Stimulated activated CD8-positive, alpha-beta memory T cell treated with anti-CD3 and anti-CD28 coated beads, Interleukin-4, amount 100 ng/mL, for 1 hour (primary cell): ENCODE measurements at places on chromosomes 3 and 15.

DNA sequence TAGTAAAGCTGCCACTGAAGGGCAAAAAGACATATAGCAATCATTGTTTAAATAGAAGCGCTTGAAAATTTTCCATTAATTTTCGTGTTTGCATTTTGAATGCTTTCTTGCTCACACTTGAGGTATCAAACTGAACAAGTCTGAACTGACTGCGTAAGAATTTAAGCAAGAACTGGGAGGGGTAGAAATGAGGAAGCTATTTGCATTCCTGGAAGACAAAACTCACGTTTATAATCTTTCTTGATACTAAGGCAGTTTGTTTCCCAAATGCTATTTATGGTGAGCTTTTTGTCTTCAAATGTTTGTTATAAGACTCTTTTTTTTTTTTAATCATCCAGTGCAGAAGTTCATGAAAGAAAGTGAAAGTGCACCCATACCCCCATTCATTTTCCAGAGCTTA lies 499.8 kb upstream of the TPRG1 start:
- DNase-seq = no peak

DNA sequence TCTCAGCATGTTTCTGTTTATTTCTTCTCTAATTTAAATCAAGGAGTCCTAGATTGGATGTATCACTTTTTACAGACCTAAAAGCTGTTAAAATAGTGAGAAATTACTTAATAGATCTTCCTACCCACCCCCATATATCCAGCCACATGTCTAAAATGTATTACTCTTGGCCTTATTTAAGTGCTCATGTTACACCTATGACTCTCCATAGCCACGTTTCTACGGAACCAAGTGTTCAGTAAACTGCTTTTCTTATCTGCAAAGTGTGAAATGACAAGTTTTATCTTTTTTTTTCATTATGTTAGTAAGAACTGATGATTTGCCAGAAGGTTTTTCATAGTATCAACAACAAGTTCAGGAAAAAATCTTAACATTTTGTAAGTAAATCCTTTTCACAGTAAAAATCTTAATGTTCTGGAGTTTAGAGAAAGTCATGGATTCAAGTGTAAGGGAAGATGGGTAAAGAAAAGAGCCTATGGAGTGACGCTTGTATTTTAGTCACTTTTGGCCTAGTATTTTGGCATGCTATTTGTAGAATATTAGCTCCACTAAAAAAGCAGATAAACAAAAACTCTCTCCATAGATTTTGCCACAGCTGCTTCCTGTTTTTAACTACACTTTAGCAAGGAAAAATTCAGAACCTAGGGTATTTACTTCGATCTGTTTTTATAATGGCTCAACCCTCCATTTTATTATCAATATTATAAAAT lies 41.2 kb upstream of the IGSF10 start:
- DNase-seq = no peak

DNA sequence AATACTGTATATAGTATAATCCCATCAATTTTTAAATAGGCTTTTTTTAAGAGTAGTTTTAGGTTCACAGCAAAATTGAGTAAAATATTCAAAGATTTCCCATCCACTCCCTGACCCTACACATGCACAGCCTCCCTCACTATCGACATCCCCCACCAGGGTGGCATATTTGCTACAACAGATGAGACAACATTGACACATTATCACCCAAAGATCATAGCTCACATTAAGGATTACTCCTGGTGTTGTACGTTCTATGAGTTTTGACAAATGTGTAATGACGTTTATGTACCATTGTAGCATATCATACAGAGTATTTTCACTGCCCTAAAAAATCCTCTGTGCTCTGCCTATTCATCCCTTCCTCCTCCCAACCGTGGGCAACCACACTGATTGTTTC lies 39.3 kb downstream of the LHFPL4 start:
- DNase-seq = no peak

DNA sequence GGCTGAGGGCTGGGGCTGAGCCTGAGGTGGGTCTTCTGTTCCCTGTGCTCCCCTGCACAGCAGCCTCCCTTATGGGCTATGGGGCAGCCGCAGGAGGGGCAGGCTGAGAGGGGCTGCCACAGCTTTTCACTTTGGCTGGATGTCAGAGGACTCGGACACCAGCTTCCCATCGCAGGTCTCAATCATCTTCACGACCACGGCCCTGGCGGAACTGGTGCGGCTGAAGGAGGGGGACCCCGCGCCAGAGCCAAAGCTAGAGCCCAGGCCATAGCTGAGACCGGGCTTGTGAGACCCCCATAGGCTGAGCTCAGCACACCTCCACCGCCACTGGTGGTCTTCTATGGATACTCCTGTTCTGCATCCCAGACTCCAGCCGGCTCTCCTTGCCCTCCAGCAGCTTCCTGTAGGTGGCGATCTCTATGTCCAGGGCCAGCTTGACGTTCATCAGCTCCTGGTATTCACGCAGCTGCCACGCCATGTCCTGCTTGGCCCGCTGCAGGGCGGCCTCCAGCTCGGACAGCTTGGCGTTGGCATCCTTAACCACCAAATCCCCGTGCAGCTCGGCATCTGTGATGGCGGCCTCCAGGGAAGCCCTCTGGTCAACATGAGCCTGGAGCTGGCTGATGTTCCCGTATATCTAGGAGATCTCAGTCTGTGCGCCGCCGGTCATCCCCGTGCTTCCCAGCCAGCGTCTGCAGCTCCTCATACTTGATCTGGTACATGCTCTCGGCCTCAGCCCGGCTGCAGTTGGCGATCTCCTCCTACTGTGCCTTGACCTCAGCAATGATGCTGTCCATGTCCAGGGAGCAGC lies 181.7 kb upstream of the SYNPR start:
- no peak for DNase-seq

DNA sequence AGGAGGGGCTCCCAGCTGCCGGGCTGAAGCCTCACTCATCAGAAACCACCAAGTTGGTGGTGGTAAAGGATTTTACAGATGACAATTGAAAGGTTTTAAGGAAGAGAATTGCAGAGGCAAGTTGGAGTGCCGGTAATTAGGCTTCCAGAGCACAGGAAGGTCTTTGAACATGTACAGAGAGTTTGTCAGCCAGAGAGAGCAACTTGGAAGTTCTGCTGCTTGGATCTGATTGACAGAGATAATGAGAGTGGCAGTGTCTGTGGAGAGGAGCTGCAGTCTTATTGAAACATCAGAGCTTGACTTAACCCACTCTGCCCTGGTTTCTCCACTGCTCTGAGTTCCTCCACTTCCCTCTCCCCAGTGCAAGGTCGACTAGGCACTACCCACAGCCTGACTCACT lies 448.6 kb downstream of the EPHB1 start:
- DNase-seq = no peak

DNA sequence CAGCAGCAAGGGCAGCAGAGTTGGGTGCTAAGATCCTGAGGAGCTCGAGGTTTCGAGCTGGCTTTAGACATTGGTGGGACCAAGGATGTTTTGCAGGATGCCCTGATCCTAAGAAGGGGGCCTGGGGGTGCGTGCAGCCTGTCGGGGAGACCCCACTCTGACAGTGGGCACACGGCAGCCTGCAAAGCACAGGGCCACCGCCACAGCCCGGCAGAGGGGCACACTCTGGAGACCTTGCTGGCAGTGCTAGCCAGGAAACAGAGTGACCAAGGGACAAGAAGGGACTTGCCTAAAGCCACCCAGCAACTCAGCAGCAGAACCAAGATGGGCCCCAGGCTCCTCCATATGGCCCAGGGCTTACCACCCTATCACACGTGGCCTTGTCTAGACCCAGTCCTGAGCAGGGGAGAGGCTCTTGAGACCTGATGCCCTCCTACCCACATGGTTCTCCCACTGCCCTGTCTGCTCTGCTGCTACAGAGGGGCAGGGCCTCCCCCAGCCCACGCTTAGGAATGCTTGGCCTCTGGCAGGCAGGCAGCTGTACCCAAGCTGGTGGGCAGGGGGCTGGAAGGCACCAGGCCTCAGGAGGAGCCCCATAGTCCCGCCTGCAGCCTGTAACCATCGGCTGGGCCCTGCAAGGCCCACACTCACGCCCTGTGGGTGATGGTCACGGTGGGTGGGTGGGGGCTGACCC lies 18.8 kb downstream of the SEC61A1 start:
- DNase-seq = no peak

GRCh38 chr15:26260517-26261133 lies 397.5 kb upstream of the ATP10A start:
- DNase-seq = no peak

DNA sequence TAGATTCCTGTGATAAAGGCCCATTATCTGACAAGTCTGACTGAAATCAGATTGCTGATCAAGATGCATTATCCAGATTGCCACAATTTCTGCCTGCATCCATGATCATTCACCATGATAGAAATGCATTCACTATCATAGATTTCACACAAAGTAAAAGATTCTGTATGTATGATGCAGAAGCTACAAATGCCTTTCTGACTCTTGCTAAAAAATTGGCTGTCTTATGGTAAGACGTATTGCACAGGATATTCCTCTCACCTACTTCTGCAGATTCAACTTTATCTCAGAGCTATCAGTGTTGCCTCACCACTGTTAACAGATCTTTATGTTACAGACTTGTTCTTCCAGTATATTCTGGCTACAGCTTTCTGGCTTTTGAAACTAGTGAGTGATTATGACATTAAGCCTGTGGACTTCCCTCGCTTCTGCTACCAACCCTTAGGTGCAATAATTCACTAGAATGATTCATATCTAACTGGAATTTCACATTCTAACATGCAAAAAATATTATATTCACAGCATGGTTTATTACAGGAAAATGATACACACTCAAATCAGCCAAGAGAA lies 955.3 kb downstream of the EPHA3 start:
- DNase-seq = no peak

- no peak for DNase-seq
Observed at GRCh38 chr3:16012086-16012485, 162.4 kb upstream of the GALNT15 start.

DNA sequence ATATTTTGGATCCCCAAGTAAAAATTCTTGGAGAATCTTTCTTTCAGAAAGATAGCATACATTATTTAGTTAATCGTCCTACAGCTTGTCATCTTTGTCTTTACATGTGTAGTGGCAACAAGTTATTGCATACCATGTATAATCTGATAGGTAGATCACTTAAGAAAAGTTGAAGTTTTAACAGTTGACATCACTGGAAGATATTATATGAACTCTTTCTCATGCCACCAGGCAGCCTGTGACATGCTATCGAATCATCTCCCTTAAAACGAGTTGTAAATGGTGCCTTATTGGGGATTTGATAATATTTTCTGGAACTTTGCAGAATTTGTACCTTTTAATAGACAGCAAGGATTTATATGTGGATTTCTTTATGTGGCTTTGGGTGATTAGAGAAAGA lies 8.7 kb downstream of the U2SURP start:
- DNase-seq = no peak

DNA sequence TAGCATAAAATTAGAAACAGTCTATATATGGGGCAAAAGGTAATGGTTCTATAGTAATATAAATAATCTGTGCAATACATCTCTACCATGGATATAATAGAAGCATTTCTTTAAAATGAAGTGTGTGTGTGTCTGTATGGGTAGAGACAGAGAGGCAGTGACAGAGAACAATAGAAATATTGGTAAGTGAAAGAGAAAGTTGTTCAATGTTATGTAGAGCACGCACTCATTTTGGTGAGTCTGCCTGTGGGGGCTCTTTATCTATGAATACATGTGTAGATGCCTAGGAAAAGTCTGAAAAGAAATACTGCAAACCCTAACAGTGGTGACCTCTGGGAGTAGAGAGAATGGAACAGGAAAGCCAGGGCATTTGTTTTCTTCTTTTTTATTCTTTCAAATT lies 182.6 kb downstream of the STAC start:
- DNase-seq = no peak

- DNase-seq = no peak
Observed at GRCh38 chr3:93969997-93970396, 3.7 kb downstream of the PROS1 start.

DNA sequence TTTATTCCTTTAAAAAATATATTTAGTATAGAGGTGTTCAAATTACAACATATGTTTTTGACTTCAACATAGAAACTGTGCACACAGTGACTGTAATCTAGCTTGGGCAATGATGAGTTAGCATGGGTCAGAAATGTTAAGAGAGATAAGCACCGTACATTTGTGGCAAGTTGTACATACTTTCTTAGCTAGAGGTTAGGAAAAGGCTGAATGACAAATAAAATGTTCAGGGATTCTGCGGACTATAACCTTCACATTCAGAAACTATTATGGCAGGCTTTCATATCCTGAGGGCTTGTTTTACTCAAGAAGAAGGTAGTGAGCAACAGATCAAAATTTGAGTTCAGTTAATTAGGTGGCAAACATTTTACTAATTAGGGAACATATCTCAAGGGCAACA lies 379.7 kb upstream of the EPHA6 start:
- DNase-seq = no peak

DNA sequence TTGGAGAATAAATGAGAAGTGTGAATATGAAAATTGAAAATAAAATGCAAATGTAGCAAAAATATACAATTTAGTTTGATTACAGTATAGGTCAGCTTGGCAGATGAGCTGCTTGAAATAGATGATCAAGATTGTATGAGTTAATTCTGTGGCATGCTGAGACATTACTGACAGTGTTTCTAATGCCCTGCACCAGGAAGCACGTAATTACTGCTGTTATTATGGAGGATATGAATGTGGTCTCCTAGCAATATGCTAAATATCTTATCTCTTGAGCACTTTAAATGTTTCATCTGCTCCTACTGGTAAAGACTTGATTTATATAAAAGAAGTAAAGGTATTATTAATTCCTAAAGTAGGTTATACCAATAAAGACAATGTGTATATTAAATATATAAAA lies 1015.5 kb downstream of the PLOD2 start:
- DNase-seq = no peak

DNA sequence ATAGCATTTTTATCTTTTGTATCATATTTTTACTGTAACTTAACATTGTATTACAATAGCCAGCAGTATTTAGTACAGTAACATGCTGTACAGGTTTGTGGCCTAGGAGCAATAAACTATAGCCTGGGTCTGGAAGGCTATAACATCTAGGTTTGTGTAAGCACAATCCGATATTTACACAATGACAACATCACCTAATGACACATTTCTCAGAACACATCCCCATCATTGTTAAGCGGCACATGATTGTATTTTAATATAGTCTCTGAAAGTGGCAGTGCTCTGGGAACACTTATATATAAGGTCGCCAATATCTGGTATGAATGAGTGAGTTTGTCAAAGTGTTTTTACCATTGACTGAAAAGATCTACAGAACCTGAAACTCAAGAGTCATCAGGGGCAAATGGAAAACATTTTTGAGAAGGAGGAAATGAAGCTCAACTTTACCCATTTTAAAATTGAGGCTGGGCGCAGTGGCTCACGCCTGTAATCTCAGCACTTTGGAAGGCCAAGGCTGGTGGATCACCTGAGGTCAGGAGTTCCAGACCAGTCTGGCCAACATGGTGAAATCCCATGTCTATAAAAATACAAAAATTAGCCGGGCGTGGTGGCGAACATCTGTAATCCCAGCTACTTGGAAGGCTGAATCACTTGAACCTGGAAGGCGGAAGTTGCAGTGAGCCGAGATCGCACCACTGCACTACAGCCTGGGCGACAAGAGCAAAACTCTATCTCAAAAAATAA lies 38.8 kb upstream of the TNFSF10 start:
- DNase-seq = no peak

GRCh38 chr15:53918180-53919079 lies 59.8 kb upstream of the UNC13C start:
- DNase-seq = no peak
